Stimulated activated CD8-positive, alpha-beta memory T cell treated with anti-CD3 and anti-CD28 coated beads, Interleukin-4, amount 100 ng/mL, for 48 hours (primary cell): ENCODE measurements at places on chromosomes 1 and 21.

DNA sequence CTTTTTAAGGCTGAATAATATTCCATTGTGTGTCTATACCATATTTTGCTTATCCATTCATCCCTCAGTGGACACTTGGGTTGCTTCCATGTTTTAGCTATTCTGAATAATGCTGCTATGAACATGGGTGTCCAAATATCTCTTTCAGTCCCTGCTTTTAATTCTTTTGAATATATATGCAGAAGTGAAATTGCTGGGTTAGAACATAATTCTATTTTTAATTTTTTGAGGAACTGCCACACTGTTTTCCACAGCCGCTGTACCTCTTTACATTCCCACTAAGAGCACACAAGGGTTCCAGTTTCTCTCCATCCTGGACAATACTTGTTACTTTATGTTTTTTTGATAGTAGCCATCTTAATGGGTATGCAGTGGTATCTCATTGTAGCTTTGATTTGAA, 65.6 kb downstream of the RIMS3 start:
- DNase-seq = no peak

DNA sequence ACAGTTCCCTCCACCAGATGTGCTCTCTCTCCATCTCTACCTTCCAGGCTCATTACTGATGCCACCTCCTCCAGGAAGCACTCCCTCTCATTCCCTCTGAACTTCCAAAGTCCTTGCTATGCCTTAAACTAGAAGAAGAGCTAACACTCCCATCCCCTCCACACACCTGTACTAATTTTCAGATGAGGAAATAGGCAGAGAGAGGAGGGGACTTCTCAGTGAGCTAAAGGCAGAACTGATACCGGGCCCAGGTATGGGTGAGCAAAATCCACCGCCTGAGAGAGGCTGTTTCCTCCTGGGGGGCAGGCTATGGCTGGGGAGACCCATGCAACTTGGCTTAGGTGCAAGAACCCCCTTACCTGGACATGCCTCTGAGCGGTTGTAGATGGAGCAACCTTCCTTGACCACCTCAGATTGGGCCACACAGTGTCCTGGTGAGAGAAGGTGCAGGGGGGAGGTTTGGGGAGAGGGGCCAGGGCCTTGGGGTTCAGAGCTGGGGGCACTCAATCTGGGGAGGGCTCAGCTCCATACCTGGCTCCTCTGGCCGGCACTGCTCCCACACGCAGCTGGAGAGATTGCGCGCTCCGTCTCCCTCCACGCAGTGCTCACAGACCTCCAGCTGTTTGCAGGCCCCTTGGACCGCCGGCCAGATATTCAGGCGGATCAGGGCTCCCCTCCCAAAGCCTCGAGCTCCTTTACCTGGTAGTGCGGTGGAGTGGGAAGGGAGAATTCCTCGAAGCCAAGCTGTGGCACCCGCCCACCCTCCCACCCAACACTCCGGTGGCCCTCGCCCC, 967 bp downstream of the CD164L2 start:
- no peak for DNase-seq

DNA sequence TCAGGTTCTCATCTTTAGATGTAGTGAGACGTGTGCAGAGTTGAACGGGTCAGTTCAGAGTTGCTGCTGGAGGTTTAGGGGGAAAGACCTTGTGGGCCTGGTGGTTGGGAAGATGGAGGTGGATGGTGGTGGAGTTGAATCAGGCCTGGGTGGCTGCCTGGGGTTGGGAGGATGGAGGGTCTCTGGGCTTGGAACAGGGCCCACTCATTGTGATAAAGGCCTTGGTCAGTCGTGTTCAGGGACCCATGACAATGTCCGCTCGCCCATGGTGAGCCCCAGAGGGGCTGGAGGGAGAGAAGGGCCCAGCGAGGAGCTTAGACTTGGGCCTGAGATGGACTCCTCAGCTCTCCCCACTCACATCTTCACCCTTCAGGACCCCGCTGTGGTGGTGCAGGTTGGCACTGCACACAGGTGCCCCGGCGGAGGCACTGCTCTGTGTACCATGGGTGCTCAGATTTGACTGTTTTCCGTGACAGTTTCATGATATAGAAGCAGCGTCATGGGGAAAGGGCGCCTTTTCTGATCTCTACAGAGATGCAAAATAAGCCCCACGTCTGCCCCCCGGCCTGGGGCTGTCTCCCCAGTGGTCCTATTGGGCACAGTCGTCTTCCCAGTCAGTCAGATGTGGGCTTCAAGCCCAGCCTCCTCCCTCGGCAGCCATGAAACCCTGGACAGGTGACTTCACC, 39.2 kb downstream of the DISP3 start:
- DNase-seq = no peak

DNA sequence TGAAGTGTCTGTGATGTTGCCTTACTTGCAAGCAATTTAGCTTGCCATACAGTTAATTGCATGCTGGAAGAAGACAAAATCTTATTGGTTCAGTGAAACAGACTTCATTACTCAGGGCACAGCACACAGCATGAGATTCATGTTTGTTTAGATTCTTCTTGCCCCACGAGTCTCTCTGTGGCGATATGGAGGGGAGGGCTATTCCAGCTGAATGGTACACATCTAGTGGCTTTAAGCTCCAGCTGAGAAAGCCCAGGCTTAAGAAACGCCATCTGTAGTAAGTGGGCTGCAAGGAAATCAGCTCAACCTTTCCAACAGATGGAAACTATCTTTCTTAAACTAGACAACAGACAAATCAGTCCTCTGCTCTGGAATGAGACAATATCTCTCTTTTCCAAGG, 1022.0 kb downstream of the NCAM2 start:
- no peak for DNase-seq

GRCh38 chr1:206892351-206892984, 4.8 kb upstream of the IL24 start:
- DNase-seq = no peak

DNA sequence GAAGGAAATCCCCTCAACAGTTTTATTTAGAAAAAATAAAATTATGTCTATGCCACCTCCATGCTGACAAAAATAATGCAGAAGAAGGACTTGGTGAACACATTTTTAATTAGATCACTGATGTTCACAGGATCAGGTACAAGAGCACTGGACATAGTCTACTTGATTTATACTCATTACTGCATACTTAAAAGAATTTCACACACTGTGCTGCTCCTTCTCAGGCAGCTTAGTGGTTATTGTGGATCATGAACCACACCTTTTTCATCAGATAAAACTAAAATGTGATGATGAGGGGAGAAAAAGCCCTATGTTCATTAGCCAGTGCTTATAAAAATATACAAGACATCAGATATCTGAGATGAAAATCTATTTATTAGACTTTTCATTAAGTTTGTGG, 103.3 kb upstream of the DPH5 start:
- DNase-seq = no peak

- DNase-seq = no peak
Measured at GRCh38 chr1:162944974-162945674, 84.1 kb upstream of the CCDC190 start.
